NCI-H2171 treated with DMSO at 0.1 percent for 48 hours (cell line): ENCODE measurements at places on chromosomes 1 and 21.

DNA sequence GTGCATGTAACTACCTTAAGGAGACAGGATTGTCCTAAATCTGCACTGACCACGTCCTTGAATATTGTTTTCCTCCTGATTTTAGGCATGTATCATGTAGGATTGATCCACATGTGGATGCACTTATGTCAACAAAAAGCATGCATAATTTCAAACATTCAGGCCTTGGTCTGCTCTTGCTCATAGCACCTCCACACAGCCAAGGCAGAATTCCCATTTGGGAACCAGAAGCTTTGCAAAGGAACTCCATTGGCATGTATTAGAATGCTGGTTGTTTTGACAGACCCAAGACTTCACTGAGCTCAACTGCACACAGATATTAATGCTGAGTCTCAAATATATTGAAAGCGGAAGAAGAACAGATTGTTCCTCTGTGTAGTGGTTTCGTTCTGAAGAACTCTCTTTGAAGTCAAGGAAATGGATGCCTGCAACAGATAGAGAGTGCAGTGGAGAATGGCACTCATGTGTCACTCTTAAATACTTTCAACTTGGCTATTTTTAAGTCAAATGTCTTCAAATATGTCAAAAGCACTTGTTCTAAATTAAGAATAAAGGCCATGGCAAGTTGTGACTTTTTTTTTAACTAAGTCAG is 387.6 kb downstream of the LTN1 start:
- no peak for DNase-seq

DNA sequence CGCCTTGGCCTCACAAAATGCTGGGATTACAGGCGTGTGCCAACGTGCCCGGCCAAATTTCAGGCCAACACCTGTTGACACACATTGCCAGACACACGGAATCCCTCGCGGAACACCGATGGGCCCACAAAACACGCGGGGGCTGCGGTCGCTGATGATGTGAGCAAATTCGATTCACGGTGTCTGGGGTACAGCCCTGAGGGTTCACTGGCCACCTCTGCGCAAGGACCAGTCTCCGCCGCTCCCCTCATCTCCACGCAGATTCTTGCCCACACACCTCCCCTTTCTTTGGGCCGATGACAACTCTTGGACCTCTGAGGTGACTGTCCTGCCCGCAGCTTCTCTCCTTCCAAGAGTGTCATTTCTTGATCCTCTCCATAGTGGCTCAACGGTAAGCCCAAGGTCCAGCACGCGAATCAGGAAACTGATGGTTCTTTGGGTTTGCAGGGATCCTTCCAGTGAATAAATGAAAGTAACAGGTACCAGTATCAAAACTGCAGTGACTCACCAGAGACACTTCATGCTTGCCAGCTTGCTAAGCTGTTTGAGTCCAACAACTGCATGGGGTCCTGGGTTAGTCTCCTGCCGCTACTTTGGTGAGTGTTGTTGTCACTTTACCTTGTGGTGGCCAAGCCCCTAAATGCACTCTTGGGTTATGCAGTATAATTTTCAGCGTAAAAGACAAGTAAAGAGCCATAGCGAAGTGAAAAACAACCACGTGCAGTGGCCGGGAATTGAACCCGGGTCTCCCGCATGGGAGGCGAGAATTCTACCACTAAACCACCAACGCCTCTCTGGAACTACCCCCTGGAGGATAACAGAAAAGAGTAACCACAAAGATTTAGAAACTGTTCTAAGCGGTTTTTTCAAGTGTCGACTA is 11.0 kb upstream of the RNU1-3 start:
- DNase-seq, result no peak

- DNase-seq, result no peak
Measured at GRCh38 chr1:60415696-60416095, 342.1 kb upstream of the C1orf87 start.

GRCh38 chr1:229704157-229704556 is 78.1 kb downstream of the URB2 start:
- DNase-seq, result no peak

GRCh38 chr1:92465256-92465647 is 21.5 kb downstream of the GFI1 start:
- no peak for DNase-seq
